ENCODE measurements at places on chromosomes 16 and 17. TPM values are rescaled to one million over a fixed set of nuclear protein-coding genes. Genes with fewer than 3 reads are reported as not detected.

DNA sequence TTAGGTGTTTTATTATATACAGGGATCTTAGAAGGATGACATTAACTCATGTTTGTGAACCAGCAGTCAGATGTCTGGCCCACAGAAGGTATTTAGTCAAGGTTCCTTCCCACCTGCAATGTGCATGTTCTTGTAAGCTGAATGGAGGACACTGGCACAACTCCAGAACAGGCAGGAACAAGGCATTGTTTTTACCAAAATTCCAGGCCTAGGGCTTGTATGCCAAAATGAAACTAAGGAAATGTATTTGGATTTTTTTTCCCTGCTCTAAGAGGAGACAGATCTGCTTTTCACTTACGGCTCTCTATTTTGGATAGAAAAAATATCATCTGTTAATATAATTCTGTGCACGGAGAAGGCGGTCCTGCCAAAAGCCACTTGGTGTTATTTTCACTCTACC, 312.5 kb downstream of the GRIN2A start:
- H3K4me1 ChIP-seq: no peaks in the 10 kb centered on the region
- no peaks in the 10 kb centered on the region for H3K36me3 ChIP-seq
- no peaks in the 10 kb centered on the region for H3K27me3 ChIP-seq
- H3K27ac ChIP-seq: no peak overlapping the region
- no peak for DNase-seq
- no peak overlapping the region for H3K4me3 ChIP-seq

The VPS35 gene
- 53.9 TPM for total RNA-seq

DNA sequence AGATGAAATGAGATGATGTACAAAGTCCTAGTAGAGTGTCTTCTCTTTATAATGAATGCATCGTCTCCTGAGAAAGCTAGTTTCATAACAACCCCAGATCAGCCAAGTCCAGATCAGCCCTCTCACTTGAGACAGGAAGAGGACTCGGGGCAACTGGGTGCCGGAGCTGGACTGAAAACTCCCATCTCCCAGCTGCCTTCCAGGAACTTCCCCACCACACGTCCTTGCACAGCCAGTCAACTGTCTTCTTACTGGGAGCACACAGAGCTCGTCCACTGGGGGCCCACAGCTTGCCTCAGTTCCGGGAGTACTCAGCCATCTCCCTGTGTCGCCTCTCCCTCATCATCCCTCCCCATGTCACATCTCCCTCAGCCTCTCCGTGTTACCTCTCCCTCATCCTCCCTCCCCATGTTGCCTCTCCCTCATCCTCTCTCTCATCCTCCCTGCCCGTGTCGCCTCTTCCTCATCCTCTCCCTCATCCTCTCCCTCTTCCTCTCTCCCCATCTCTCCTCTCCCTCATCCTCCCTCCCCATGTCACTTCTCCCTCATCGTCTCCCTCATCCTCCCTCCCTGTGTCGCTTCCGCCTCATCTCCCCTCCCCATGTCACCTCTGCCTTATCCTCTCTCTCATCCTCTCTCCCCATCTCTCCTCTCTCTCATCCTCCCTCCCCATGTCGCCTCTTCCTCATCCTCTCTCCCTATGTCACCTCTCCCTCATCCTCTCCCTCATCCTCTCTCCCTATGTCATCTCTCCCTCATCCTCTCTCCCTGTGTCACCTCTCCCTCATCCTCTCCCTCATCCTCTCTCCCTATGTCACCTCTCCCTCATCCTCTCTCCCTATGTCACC, 22.4 kb upstream of the KCNH6 start:
- H3K36me3 ChIP-seq: no peaks in the 10 kb centered on the region
- no peak overlapping the region for H3K4me3 ChIP-seq
- DNase-seq: no peak
- H3K4me1 ChIP-seq: no peaks in the 10 kb centered on the region
- H3K27me3 ChIP-seq: peaks cover 17% of the 10 kb centered on the region

GRCh38 chr17:81644976-81645952, 8.3 kb downstream of the TSPAN10 start:
- H3K27ac ChIP-seq: no peak overlapping the region
- no peak for DNase-seq
- peaks cover 29% of the 10 kb centered on the region for H3K27me3 ChIP-seq
- H3K4me1 ChIP-seq: peaks cover 6% of the 10 kb centered on the region
- no peaks in the 10 kb centered on the region for H3K36me3 ChIP-seq

The HOXB9 gene
- not detected for total RNA-seq

DNA sequence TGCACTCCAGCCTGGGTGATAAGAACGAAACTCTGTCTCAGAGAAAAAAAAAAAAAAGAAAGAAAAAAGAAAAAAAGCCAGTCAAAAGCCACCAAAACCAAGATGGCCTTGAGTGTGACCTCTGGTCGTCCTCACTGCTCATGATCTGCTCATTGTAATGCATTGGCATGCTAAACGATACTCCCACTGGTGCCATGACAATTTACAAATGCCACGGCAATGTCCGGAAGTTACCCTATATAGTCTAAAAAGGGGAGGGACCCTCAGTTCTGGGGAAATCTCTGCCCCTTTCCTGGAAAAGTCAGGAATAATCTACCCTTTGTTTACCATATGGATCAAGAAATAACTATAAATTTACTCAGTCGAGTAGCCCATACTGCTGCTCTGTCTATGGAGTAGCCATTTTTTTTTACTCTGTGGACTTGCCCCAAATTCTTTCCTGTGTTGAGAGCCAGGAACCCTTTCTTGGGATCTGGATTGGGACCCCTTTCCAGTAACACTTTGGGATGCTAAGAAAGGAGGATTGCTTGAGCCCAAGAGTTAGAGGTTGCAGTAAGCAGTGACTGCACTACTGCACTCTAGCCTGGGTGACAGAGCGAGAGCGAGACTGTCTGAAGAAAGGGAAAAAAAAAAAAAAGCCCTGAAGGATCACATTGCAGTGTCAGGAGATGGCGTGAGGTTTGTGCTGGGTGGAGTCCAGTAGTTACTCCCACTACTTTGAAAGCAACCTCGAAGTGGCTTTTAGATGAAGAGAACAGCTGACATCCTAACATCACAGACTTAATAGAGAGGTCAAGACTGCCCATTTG, 3.7 kb upstream of the TMEM231 start:
- no peak overlapping the region for H3K4me3 ChIP-seq
- H3K27ac ChIP-seq: no peak overlapping the region
- no peak for DNase-seq
- H3K27me3 ChIP-seq: no peaks in the 10 kb centered on the region
- H3K36me3 ChIP-seq: no peaks in the 10 kb centered on the region

The MT1G gene
- total RNA-seq: 49.0 TPM

The NME1 gene
- 67.6 TPM for total RNA-seq

GRCh38 chr17:73911726-73912372, 267.6 kb upstream of the SDK2 start:
- H3K27me3 ChIP-seq: peaks cover 54% of the 10 kb centered on the region
- no peak overlapping the region for H3K4me3 ChIP-seq
- no peak overlapping the region for H3K27ac ChIP-seq

DNA sequence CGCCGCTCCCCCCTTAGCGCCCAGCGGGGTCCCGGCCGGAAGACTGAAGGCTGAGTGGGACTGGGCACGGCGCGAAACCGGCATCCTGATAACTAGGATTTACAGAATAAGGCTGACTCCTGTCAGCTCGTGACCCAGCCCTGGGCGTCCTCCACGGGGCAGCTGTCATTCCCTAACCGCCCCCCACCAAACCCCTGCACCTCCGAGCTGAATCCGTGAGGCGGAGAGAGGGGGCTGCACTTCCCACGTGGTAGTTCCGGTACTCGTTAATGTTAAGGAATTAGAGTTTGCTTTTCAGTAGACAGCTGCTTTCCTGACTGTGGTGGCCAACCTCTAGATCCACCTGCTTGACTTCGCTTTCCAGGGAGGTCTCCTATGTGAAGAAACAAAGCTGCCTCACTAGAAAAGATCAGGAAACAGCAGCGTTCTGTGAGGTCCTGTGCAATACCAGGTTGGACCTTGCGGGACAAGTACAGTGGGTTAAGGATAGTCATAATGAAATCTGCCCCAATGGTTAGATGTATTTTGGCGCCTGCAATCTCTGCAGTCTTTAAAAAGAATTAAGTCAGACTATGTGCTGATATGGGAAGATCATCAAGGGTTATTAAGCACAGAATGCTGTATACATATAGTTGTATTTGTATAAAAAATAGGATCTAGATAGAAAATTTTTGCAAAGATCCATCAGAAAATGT, 1.1 kb upstream of the WBP2 start:
- H3K4me1 ChIP-seq: peaks cover 39% of the 10 kb centered on the region
- peak overlapping the region; percentile 93 for H3K27ac ChIP-seq
- no peaks in the 10 kb centered on the region for H3K27me3 ChIP-seq
- DNase-seq: no peak
- H3K4me3 ChIP-seq: peak overlapping the region; percentile 61
- peaks cover 10% of the 10 kb centered on the region for H3K36me3 ChIP-seq

GRCh38 chr17:35944151-35944550, 638 bp upstream of the LYZL6 start:
- H3K36me3 ChIP-seq: no peaks in the 10 kb centered on the region
- H3K4me1 ChIP-seq: no peaks in the 10 kb centered on the region
- H3K4me3 ChIP-seq: no peak overlapping the region
- DNase-seq: no peak

DNA sequence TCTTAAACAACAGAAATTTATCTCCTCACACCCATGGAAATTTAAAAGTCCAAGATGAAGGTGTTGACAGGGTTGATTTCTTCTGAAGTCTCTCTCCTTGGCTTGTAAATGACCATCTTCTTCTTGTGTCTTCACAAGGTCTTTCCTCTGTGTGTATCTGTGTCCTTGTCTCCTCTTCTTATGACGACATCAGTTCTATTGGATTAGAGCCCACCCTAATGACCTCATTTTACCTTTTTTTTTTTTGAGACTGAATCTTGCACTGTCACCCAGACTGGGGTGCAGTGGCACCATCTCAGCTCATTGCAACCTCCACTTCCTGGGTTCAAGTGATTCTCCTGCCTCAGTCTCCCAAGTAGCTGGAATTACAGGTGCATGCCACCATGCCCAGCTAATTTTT, 429.0 kb upstream of the CDH5 start:
- H3K36me3 ChIP-seq: no peaks in the 10 kb centered on the region
- no peaks in the 10 kb centered on the region for H3K27me3 ChIP-seq
- DNase-seq: no peak
- no peaks in the 10 kb centered on the region for H3K4me1 ChIP-seq
- no peak overlapping the region for H3K4me3 ChIP-seq

DNA sequence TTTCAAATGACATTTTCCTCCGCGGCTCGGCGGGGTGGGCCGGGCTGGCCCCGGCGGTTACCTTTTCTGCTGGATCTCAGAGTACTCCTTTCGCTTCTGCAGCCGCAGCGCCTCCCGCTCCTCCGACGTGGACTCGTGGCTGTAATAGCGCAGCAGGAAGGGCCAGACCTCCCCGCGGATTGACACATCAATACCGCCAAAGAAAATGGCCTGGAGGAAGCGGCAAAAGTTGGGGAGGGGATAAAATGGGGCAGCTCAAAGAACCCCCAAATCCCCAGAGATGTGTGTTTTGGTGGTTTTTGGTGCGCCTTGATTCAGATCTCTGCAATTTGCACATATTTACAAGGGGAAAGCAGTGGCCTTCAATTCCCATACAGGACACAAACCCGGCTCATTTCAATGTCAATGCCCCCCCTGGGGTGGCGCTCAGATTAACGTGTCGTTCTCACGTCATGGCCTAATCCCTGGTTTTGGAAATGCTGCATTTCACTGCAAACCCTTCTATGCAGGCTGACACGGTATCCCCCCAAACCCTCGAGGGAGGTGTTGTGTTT, 85.9 kb downstream of the TBC1D16 start:
- H3K36me3 ChIP-seq: peaks cover 40% of the 10 kb centered on the region
- no peaks in the 10 kb centered on the region for H3K27me3 ChIP-seq
- DNase-seq: peak; percentile 61
- H3K4me1 ChIP-seq: peaks cover 19% of the 10 kb centered on the region
- no peak overlapping the region for H3K27ac ChIP-seq
- no peak overlapping the region for H3K4me3 ChIP-seq

- DNase-seq: no peak
- H3K4me3 ChIP-seq: no peak overlapping the region
- peaks cover 100% of the 10 kb centered on the region for H3K4me1 ChIP-seq
These were observed 18.3 kb downstream of the RARA start for GRCh38 chr17:40327244-40327729.

GRCh38 chr16:25546791-25547190, 145.0 kb upstream of the HS3ST4 start:
- H3K4me1 ChIP-seq: no peaks in the 10 kb centered on the region
- no peak overlapping the region for H3K27ac ChIP-seq
- no peak overlapping the region for H3K4me3 ChIP-seq
- DNase-seq: no peak

DNA sequence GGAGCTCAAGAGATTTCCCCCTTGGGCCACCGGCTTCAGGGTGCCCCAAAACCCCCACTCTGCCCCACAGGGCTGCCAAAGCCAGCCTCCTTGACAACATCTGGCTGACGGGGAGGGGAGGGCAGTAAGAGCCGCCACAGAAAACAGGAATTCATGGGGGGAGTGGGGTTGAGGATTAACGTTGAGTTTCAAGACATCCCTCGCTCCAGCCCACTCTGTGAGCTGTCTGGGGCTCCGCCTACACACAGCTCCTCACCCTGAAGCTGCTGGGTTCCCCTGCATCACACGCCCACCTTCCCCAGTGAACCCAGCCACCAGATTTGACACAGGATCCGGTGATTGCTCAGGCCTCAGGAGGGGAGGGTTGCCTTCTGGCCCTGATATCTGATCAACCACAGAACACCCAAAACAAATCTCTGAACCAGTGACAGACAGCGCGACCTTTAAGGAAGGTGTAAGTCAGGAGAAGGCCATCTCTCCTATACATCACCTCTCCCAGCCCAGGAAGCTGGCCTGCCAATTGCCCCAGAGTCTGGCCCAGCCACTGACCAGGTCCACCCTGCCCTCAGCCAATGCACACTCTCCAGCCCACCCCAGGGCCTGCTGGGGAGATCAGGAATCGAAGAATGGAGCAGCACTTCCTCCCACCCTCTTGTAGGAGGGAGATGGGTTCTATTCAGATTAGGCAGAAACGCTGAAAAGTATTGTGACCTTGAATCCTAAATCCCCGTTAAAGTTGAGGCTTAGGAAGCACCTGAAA, 132.1 kb downstream of the CLEC16A start:
- H3K4me1 ChIP-seq: peaks cover 29% of the 10 kb centered on the region
- no peak for DNase-seq
- peaks cover 7% of the 10 kb centered on the region for H3K36me3 ChIP-seq

The SLC38A8 gene
- total RNA-seq: not detected

- peaks cover 78% of the 10 kb centered on the region for H3K4me1 ChIP-seq
- H3K27me3 ChIP-seq: no peaks in the 10 kb centered on the region
- H3K36me3 ChIP-seq: no peaks in the 10 kb centered on the region
- DNase-seq: no peak
- peak overlapping the region; percentile 37 for H3K4me3 ChIP-seq
- H3K27ac ChIP-seq: peak overlapping the region; percentile 90
These were observed 24.9 kb downstream of the BAHCC1 start for GRCh38 chr17:81419886-81420768.

The PNMT gene
- 1.6 TPM for total RNA-seq

DNA sequence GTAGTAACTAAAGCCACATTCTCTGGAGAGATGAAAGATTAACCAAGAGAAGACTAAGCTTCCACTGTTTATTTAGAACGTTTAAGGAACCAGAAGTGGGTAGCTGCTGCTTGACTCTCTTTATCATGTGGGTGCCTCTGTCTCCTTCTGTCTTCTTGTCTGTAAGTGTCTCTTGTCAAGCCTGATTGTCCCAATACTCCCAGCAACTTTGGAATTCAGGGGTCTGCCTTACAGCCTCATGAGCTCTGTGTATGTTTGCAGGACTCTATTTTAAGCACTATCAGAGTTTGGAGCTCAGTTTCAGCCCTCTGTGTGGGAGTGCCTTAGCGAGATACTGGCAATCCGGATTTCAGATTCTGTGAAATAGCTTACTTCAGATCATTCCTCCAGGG, 29.3 kb upstream of the SPACA3 start:
- H3K27me3 ChIP-seq: no peaks in the 10 kb centered on the region
- H3K36me3 ChIP-seq: no peaks in the 10 kb centered on the region
- H3K4me3 ChIP-seq: no peak overlapping the region
- no peaks in the 10 kb centered on the region for H3K4me1 ChIP-seq

- no peak overlapping the region for H3K4me3 ChIP-seq
- H3K27me3 ChIP-seq: no peaks in the 10 kb centered on the region
- no peak overlapping the region for H3K27ac ChIP-seq
- DNase-seq: no peak
These were observed 379.8 kb downstream of the UTP18 start for GRCh38 chr17:51640108-51640622.

All from suprapubic skin (tissue), 4 donors.